NCI-H446 treated with DMSO at 0.1 percent for 48 hours (cell line): ENCODE measurements at places on chromosomes 7 and 10.

GRCh38 chr10:94192333-94192732 is 170.4 kb downstream of the NOC3L start:
- DNase-seq = no peak

DNA sequence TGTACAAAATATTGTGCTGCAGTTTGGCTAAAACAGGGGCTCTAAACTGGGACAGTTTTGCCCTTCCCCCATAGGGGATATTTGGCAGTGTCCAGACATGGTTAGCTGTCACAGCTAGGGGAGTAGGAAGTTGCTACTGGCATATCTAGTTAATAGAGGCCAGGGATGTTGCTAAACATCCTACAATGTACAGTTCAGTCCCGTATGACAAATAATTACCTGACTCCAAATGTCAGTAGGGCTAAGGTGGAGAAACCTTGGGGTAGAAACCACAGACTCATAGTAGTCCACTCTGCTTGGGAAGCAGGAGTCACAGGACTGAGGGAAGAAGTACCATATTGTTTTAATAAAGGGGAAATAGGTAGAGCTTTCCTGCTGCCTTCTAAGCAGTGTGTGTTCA is 39.8 kb downstream of the WBP1L start:
- DNase-seq = no peak

GRCh38 chr7:71705217-71705616 is 573.3 kb downstream of the GALNT17 start:
- DNase-seq = no peak

DNA sequence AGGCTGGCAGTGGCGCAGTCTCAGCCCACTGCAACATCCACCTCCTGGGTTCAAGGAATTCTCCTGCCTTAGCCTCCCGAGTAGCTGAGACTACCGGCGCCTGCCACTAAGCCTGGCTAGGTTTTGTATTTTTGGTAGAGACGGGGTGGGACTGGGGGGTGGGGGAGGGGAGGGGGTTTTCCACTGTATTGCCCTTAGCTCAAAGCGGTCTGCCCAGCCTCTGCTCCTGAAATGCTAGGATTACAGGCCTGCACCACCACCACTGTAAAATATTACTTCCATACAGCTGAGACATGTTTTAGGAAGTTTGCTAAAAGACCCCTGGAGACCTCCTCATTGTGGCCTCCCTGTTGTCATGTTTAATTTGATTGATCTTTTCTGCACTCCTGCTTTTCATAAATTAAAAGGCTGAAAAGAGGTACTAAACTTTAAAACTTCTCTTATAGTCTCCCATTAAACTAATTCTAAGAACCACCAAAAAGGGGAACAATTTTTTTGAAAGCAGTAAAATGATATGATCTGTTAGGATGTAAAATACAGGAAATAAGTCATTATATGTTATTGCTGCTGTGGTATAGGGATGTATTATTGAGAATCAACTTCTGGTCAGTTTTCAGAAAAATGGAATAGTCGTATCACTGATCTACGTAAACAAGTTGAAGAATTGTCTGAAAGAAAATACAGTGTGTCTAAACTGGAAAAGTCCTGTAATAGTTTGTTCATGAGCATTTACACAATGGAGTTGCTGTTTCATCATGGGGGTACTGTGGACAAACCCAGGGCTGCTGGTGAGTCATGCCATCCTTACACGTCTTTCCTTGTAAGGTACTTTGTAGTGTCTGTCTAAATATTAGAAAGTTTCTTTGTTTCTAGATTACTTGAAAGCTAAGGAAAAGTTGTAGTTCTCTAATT is 72.9 kb upstream of the TMEM248 start:
- no peak for DNase-seq

DNA sequence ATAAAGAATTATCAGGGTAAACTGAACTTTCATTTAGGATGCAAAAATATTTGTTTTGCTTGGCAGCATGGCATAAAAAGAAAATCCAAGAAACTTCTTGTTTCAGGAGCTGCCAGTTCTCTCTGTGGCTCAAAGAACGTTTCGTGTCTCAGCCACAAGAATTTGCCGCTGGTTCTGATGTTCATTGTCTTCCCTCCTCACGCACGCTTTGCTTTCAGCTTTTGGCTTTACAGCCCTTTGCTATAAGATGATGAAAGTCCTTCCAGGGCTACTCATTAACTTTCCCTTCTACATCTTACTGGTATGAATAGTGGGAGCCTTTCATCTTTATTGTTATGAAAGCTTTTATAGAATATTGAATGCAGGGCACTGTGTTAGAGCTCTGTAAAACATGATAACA is 124.7 kb downstream of the BICC1 start:
- DNase-seq = no peak

- DNase-seq = no peak
Measured at GRCh38 chr7:22052674-22053365, 107.1 kb upstream of the CDCA7L start.

DNA sequence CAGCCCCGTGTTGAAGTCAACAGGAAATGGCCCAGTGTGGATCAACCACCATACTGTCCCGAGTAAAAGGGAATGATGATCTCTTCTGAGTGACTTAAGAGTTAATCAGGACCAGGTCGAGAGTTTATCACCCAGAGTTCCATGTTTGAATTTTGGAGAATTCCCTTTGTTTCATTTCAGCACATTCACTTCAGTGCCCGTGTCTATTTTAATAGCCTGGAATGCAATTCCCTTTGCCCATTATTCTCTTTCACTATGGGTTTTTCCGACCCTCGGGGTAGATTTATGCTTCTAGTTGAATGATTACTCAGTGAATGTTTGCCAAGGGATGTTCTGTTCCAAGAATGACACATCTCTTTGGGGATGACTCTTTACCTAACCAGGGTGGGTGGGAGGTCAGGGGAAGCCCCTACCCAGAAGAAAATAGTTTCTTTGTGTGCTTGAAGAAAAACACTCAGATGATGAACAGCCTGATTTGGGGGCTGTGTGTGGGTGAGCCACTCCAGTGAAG is 594.9 kb downstream of the INHBA start:
- DNase-seq = no peak

GRCh38 chr10:68133523-68133922 is 24.2 kb downstream of the MYPN start:
- DNase-seq = no peak

DNA sequence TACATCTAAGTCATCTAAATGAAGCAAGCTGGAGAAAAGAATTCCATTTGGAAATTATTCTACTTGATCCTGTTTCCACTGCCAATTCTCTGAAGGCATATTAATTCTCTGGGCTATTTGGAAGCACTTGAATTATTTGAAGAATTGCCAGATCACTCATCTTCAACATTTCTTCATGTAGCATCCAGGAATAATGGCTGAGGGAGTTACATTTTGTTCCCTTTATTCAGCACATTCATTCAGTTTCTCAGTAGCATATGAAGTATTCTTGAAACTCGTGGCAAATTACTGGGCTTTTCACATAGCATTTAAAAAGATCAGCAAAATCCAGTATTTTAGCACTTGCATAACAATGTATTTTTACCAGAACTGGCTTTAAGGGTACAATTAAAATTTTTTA is 127.1 kb upstream of the VIPR2 start:
- DNase-seq = no peak

GRCh38 chr7:131664570-131664969 is 108.1 kb upstream of the PODXL start:
- DNase-seq = no peak

DNA sequence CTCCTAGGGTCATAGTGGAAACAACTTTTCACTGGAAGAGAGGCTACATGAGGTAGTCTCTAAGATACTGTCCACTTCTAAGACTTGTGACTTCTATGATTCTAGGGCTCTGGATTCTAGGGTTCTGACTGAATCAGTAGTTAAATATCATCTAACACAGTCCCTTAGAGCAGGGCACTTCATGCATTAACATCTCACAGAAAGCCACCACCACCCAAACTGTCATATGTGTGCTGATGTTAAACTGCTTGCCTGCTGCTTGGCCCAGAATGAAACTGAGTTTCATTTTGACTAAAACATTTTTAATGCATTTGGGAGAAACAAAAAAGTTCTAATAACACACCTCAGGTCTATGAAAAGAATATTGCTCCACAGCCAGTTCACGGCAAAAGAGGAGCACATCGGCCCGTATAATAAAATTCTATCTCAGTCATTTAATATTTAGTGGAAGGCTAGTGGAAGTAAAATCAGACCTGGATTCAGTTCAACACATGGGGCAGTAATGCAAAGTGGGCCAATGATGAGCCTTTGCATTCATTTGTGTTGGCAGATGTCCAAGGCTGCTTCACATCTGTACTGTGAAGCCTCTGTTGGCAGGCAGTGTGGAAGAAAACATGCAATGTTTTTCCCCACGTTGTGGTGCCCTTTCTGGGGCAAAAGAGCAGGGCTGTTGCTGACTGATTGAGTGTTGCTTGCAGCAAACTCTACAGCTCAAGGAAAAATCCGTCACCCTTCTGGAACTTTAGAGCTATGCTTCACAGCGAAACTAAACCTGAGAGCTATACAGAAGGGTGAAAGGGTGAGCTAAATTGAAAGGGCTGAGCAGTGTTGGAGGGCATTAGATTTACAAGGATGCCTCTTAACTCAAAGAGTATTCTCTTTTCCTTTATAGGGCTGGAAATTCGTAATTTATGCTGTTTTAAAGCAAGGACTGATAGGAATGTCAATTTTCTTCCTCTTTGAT is 33.5 kb upstream of the AUTS2 start:
- peak; percentile 45 for DNase-seq

- no peak for DNase-seq
Measured at GRCh38 chr7:112084520-112084971, 121.7 kb downstream of the DOCK4 start.

DNA sequence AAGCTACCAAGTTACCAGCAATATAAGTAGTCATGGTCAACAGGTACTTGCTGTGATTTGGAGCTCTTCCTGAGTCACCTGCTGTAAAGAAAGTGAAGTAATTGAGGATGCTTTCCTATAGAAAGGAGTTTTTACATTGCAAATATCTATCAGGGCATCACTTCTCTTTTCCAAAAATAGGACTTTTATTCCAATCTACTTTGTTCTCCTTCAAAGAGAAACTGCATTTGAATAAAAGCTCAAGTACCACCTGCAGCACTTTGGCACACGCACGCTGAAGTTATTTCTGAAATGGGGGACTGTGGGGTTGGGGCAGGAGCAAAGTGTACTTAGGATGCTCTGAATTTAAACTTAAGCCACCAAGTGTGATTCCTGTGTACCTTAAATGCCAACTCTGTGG is 81.8 kb upstream of the PRKAR2B start:
- no peak for DNase-seq

GRCh38 chr10:13412894-13413293 is 64.8 kb upstream of the SEPHS1 start:
- DNase-seq = no peak

DNA sequence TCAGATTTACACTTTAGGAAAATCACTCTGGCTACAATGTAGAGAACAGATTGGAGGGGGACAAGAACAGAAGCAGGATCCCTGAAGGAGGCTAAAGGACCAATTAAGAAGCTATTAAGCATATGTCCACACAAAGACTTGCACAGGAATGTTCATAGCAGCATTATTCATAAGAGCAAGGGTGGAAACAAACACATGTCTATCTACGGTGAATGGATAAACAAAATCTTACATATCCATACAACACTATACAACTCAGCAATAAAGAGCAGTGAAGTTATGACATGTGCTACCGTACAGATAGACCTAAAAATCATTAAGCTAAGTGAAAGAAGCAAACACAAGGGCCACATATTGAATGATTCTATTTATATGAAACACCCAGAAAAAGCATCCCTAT is 10.4 kb downstream of the CHCHD3 start:
- no peak for DNase-seq

DNA sequence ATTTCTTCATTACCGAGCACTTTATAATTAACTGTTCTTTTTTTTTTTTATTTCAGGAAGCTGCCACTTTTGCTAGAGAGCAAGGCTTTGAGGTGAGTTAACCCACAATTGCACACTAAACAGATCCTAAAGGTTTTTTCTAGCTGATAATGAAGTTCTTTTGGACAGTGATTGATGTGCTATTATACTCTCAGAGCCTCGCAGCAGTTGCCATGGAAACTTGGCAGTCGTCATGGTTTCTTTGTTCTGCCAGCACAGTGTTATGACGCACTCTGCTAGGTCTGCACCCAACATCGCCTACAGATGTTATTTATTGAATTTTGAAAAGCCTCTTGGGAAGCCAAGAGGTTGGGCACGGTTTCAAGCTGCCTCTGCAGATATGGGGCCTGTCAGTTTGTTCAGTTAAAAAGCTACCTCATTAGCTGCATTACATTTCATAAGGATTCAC is 237.2 kb upstream of the KAT6B start:
- peak; percentile 97 for DNase-seq

DNA sequence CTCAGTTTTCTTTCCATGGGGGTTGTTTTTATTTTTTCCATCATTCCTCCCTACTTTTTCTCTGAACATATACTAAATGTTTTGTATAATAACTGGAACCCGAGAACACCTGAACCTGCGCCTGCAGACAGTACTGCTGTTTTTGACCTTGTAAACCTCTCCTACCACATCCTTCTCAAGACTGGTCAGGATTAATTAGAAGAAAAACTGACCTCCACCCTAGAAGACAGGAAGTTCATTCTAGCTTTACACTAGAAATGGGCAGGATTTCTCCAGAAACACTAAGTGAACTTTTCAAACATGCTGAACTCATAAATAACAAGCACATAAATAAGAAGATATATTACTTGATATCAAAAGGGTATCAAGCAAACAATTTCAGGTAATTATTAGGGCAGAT is 751 bp upstream of the HYCC1 start:
- DNase-seq = no peak

GRCh38 chr7:54785261-54785660 is 26.2 kb upstream of the SEC61G start:
- DNase-seq = no peak

DNA sequence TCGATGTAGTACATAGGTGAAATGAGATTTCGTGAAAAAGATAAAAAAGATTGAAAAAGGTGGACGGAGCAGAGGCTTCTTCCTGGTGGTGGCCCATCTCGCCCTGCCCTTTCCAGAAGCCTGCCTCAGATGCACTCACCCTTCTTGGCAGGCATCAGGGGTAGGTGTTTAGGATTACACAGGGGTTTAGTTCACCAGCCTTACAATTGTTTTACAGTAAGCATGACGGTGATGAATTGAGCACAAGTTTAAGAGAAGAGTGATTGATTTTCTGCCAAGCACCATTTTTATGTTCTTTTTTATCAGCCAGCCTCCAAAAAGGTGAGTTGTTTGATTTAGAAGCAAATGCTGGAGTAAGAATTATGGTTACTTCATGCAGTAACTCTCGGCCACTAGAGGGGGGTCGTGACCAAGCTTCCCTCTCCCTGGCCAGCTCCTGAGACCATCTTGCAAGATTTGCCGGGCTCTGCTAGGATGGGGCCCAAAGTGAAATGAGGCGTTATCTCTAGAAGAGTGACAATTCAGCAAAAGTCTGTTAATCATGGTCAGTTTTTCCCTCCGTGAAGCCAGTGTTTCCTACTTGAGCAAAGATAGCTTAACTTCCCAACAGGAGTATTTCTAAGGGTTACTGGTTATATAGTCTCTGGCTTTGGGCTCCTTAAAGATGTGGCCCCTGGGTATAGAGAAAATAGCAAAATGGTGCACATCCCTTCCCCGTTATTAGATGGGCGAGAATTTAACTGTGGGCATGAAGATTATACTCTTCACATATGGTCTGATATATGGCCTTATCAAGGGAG is 228.8 kb downstream of the BMPER start:
- peak; percentile 56 for DNase-seq

- no peak for DNase-seq
Measured at GRCh38 chr7:24778543-24779282, 21.4 kb upstream of the GSDME start.

- no peak for DNase-seq
Measured at GRCh38 chr7:108236681-108237415, 106.7 kb upstream of the LAMB4 start.

- DNase-seq = no peak
Measured at GRCh38 chr10:89159316-89159715, 47.8 kb downstream of the CH25H start.

- DNase-seq = no peak
Measured at GRCh38 chr7:30896783-30897637, 14.6 kb upstream of the AQP1 start.
